Stimulated activated CD4-positive, alpha-beta T cell treated with anti-CD3 and anti-CD28 coated beads, Interleukin-4, amount 100 ng/mL, for 4 hours (primary cell): ENCODE measurements at places on chromosomes 11 and 22.

- no peak for DNase-seq
These were observed 188.9 kb downstream of the BRD1 start for GRCh38 chr22:49638788-49639187.

GRCh38 chr11:83441171-83441570, 155.0 kb upstream of the CCDC90B start:
- no peak for DNase-seq

DNA sequence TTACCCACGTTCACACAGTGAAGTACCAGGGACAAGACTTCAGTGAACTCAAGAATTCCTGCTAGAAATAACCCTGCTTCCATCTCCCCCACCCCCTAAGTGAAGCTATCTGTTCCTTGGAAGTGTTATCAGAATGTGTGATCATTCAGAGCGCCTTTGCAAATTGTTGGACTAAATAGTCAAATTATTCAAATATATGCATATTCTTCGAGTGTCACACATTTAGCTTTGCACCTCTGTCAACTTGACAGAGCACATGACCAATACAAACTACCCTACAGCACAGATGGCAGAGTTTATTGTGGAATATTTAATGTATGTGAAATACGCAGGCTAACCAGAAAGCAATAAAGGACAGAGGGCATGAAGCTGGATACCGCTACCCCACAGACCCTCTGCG, 2.6 kb upstream of the BDNF start:
- no peak for DNase-seq

- no peak for DNase-seq
These were observed 182.9 kb upstream of the CTSC start for GRCh38 chr11:88520391-88520790.

- DNase-seq: no peak
These were observed 319.3 kb downstream of the CADM1 start for GRCh38 chr11:115184901-115185300.

DNA sequence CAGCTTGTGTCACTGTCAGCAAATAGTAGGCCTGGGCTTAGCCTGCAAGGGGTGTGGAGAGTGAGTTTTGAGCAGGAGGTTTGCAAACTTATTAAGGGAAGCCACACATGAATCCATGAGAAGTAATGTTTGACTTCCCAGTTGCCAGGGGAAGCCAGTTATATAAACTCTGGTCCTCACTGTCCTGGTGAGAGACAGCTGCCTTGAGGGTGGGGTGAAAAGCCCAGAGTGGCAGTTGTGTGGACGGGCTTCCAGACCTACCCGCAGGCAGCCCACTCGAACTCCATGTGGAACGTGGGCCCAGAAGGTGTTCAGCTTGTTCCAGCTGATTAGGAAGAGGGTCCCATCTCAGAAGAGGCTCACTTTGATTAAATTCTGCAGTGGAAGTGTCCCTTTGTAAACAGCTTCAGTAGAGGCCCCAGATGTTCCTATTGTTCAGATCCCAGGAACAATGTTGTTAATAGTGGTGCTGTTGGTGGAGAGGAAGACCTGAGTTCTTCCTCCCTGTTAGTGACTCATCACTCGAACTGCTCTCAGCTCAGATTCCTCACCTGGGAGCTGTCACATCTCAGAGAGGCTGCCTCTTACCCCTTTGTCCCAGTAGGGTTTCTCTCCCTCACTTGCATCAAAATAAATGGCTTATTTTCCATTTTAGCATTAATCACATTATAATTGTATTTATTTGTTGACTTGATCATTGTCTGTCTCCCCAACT, 63.4 kb downstream of the GRAMD1B start:
- DNase-seq: no peak

- no peak for DNase-seq
These were observed 2.5 kb downstream of the FJX1 start for GRCh38 chr11:35620795-35621194.

- DNase-seq: no peak
These were observed 22.4 kb downstream of the SIK2 start for GRCh38 chr11:111624608-111625007.

DNA sequence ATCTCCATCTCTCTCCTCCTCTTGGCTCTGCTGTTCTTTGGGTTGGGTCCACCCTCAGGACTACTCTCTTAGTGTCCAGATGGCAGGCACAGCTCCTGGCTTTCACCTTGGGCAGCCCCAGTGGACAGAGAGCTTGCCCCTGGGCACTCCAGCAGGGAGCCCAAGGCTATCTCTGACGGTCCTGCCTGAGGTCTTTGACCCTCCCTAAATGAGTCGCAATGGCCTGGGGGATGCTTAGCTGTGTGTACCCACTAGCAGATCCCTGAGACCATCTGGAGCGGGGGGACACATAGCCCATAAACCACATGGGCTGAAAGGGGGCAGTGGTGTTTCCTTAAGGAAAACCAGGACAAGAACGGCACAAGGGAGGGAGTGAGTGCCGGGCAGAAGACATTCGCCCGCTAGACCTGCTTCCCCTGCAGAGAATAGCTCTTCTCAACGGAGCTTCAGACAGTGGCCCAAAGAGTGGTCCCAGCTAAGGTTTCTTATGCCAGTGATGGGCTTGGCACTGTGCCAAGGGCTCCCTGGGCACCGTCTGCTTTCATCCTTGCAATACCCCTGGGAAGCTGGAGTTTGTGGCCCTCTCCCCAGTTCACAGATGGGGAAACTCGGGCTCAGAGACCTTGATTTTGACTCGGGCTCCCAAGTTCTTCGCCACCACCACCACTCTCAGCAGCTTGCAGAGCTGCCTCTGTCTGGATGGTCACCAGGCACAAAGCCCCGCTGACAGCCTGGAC, 53.9 kb upstream of the ANO1 start:
- no peak for DNase-seq
